NCI-H2081 (cell line): ENCODE measurements at places on chromosomes 2 and 18.

DNA sequence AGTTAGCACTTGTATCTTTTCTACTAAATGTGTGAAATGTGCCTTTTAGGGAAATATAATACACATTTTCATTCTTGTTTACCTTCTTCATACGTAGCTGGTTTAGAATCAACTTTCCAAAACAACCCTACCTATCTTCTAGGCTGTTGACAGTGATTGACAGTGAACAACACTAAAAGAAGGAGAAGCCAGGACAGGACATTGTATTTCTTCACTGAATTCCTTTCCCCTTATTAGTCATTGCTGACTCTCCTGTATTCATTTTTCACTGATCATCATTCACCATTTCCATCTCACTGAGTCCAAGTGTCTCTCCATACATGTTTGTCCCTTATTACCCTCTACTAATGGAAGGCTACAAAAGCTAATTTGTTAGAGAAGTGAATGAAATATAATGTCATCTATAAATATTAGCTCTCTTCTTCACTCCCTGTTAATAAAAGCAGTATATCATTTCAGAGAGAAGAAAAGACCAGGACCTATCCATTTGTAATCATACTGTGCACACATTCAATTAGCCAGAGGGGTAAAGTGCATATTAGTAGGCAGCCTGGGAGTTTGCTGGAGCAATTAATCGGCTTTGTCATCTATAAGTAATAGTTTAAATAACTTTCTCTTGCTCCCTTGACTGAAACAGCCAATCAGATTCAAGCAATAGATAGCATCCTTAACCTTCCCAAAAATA is 192.5 kb upstream of the FOSL2 start:
- no peak for DNase-seq

DNA sequence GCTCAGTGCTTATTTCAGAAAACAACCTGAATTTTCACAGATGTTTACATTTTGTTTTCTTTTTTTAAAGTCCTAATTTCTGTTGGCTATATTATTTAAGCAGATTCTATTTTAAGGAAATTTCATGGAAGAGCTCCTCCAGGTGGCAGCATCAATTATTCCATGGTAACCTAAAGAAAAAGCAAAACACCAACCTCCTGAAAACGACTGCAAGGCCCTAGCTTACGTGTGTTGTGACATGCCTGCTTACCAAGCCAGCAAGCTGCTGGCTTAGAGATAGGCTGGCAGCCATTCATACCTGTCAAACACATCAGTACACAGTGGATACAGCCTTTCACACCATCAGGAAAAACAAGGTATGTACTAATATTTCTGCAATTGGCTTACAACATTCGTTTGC is 64.9 kb downstream of the LPIN2 start:
- DNase-seq, result no peak

DNA sequence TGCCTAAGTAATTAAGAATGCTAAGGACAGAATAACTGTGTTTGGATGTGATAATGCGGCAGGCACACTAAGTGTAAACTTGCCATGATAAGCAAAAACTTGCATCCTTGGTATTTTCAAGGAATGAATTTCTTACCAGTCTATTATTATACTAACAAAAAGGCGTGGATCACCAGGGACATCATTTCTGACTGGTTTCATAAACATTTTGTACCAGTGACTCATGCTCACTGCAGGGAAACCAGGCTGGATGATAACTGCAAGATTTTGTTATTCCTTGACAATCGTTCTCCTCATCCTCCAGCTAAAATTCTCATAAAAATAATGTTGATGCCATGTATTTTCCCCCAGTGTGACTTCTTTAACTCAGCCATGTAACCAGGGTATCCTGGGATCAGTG is 289.5 kb downstream of the CDCA7 start:
- DNase-seq, result no peak

DNA sequence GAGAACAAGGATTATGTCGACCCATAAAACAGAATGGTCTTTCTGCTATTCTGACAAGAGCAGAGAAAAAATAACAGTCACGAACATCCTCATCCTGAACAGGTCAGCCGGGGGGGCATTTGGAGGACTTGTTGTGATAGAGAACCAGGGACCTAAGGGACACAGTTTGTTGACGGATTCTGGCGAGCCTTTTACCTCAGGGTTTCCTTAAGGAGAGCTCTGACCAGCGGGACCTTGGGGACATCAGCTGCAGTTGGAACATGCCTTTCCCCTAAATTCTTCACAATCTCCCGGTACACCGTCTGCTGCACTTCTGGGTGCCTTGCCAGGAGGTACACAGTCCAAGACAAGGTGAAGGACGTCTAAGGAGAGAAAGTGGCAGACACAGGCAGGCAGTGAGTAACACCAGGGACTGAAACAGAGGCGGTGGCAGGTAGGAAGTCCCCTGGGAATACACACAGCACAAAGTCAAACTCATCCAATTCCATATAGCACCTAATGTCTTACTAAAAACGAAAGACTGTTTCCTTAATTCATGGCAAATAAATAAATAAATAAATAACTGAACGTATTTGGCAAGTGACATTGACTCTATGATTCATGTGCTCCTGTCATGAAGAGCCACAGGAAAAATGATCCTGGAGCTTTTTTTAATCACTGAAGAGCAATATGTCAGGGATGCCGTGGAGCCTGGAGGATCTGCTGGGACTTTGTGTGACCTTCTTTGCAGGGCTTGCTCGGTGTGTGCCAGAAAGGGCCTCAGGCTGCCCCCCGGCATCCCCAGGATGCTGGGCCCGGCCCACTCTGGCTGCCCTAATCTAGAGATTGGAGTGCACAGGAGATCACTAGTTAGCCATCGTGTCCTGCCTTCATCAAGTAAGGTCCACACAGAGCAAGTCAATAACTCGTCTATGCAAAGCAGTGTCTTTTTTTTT is 24.7 kb downstream of the CYP27C1 start:
- no peak for DNase-seq

DNA sequence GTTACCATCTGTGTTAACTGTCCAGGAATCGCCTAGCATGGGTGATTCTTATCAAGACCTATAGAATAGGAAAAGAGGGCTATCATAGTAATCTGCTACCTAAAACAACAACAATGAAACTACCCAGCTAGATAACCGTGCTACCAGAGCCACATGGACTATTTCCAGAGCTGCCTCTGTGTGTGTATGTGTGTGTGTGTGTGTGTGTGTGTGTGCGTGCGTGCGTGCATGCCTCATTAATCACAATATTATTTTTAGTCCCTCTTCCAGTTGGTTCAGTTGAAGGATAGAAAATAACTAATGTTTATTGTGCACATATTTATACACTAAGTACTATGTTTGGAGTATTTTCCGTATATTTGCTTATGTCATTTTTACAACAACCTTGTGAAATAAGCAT is 201.1 kb downstream of the SP3 start:
- no peak for DNase-seq
